Epithelial cell of alveolus of lung (primary cell): ENCODE measurements at places on chromosomes 7 and 10. TPM values are rescaled to one million over a fixed set of nuclear protein-coding genes. Genes with fewer than 3 reads are reported as not detected.

C10orf67 gene
- 0.13 TPM in 1 of 2 replicates, not detected in the other for total RNA-seq

ZNF365 gene
- total RNA-seq: 0.32 and 3.4 TPM in 2 replicates

SCIN gene
- total RNA-seq: 0.26 TPM in 1 of 2 replicates, not detected in the other

MYL10 gene
- total RNA-seq: not detected in 2 replicates

HTR5A gene
- not detected in 2 replicates for total RNA-seq

LIPJ gene
- not detected in 2 replicates for total RNA-seq

ADCYAP1R1 gene
- not detected in 2 replicates for total RNA-seq

TUBB8 gene
- under 0.01 TPM in 1 of 2 replicates, not detected in the other for total RNA-seq

NKX2-3 gene
- not detected in 2 replicates for total RNA-seq

GJC3 gene
- not detected in 2 replicates for total RNA-seq

ANKRD16 gene
- 4.2 and 4.5 TPM in 2 replicates for total RNA-seq

LRRD1 gene
- 0.26 and 0.56 TPM in 2 replicates for total RNA-seq

TMEM213 gene
- total RNA-seq: not detected in 2 replicates

NPSR1 gene
- not detected in 2 replicates for total RNA-seq

ANLN gene
- total RNA-seq: 31.0 and 69.4 TPM in 2 replicates

CLDN4 gene
- total RNA-seq: 3.2 and 5.2 TPM in 2 replicates

MYH16 gene
- 0.26 TPM in 1 of 2 replicates, not detected in the other for total RNA-seq

PPP1R17 gene
- total RNA-seq: not detected in 2 replicates

ATOH7 gene
- total RNA-seq: 0.13 and 0.48 TPM in 2 replicates

CALML3 gene
- total RNA-seq: not detected in 2 replicates

NUPR2 gene
- total RNA-seq: not detected in 2 replicates

ANKRD30A gene
- total RNA-seq: not detected in 2 replicates

ABCF2 gene
- 44.6 and 54.8 TPM in 2 replicates for total RNA-seq

TMEM248 gene
- total RNA-seq: 87.3 and 91.9 TPM in 2 replicates

PTPN20 gene
- total RNA-seq: 0.08 and 0.65 TPM in 2 replicates
